ENCODE measurements at places on chromosomes 2 and 18.
A peak's percentile ranks its signal among the peaks of the same experiment; 100 is the strongest.

DNA sequence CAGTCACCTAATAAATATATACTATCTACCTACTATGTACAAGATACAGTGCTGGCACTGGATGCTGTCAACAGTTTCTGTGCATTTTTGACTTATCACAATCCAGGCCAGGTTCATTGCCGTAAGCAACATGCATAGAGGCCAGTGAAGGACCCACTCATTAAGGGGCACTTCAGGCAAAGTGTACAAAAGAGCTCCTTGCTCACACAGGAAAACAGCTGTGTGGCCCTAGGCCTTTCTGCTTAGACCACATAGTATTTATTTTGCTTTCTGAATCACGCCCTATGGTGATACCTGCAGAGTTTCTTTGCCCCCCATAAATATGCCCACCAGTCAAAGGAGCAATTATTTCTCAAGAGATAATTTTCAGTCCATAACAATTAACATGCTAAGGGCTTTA, 39.6 kb upstream of the STAT4 start:
- DNase-seq, result no peak

DNA sequence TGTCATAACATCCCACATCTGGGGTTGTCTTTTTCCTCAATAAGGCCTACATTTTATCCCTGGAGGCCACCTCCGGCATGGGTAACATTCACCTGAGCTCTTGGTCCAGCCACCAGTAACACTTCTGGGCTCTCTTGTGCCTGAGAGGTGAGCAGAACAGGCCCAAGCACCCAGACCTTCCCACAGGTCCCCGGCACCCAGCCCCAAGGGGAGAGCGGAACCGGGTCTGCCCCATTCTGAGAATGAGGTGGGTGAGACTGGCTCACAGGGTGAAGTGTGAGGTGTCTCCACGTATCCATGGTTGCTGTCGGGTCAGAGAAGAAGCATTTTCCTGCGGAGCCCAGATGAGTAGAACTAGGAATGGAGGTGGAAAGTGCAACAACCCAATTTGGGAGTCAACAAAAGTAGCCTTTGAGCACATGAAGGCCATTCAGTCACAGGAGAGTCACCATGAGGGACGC, 496.7 kb upstream of the MYT1L start:
- no peak for DNase-seq

DNA sequence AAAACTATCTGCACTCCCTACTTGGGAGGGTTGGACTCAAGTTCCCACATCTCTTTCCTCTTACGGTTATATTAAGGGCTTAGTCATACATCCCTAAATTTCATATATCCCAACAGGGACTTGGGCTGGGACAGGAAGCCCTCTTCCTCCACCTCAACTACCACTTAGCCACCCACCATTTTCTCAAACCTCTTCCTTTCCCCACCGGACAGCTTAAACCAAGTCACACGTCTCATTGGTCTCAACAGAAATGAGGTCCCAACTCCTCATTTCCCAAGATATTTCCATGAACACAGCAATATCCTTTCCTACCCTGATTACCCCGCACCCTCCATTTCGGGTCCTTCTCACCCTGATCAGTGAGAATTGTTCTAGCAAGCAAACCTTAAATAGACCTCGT, 736 bp downstream of the ZSCAN30 start:
- DNase-seq, result no peak

- no peak for DNase-seq
Measured at GRCh38 chr2:165070076-165070475, 114.8 kb upstream of the SLC38A11 start.

GRCh38 chr2:115163572-115163971, 721.1 kb downstream of the DPP10 start:
- no peak for DNase-seq

DNA sequence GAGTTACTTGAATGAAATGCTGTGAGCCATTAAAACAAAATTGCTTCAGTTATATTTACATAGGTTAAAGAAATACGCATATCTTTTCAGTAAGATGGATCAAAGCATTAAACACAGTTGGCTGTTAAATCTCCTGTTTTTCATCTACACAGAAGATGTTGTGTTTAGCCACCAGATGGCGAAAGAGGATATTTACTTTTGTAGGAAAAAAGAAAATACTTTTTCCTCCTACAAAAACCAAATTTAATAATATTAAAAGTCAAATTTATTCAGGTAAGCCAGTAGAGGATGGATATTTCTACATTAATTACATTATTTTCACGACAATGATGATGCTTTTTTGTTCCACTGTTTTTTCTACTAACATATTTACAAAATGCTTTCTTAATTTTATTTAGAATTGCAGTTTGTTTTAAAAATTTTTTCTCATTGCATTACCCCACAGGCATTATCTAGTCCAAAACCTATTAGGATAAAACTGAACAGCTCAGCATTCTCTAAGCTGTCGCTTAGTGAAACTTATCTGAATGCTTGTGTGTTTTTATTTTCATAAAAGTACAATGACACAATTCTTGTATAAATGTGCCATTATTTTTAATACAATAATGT, 173.7 kb downstream of the ASXL3 start:
- no peak for DNase-seq

GRCh38 chr2:121480826-121481225, 49.9 kb upstream of the RNU4ATAC start:
- no peak for DNase-seq

- DNase-seq, result no peak
Measured at GRCh38 chr2:145615626-145616025, 1095.7 kb upstream of the ZEB2 start.

- peak; percentile 86 for DNase-seq
Measured at GRCh38 chr2:27756544-27757498, 14.7 kb upstream of the MRPL33 start.

DNA sequence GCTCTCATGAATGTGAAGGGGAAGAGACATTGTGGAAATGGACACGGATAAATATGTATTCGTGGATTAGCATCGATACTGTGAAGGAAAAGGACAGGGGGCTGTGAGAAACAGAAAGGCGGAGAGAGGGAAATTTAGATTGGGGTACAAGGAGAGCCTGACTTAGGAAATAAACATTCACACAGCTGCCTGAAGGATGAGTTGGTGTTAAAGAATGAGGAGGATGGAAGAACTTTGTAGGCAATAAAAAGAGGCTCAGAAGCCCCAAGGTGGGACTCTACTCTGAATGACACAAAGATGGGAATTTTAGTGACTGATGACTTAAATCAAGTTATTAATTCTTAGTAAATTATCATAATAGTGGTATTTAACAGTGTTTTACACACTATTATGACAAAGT, 10.1 kb downstream of the MYO1B start:
- no peak for DNase-seq

GRCh38 chr2:10774394-10774793, 38.2 kb downstream of the PDIA6 start:
- no peak for DNase-seq

GRCh38 chr2:182015334-182016109, 29.9 kb downstream of the PPP1R1C start:
- no peak for DNase-seq

GRCh38 chr18:80194874-80195570, 52.3 kb downstream of the PARD6G start:
- no peak for DNase-seq

GRCh38 chr18:48877941-48878340, 72.8 kb downstream of the SMAD7 start:
- DNase-seq, result peak; percentile 49

DNA sequence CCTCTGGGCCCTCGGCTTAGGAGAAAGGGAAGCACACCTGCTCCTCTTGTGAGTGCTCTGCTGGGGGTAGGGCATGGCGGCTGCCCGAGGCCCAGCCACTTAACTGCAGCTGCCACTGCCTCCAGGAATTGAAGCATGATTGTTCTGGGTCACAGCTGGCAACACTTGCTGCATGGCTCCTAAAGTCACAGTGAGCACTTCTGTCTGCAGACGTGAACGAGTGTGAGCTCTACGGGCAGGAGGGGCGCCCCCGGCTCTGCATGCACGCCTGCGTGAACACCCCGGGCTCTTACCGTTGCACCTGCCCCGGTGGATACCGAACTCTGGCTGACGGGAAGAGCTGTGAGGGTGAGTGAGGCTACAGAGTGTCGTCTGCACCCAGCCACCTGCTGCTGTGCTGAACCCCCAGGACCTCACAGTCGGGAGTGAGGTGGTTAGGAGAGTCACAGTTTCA, 44.4 kb downstream of the FBLN7 start:
- no peak for DNase-seq

DNA sequence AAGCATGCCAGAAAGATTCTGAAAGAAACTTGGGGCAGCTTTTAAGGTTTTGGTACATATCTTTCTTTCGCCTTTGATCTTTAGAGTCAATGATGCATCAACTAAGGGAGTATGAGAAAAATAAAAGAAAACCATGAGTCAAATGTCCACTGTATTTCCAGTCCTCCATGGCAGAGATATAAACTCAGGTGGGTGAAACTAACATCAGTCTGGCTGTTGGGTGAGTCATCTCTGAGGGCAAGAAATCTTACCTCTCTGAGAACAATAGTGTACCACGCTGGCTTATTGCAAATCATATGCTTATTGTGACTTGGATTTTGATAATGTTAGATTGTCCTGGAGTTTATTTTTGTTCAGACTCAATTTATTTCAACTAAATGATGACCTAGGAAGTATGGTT, 521.0 kb downstream of the PLCL1 start:
- DNase-seq, result no peak

- DNase-seq, result no peak
Measured at GRCh38 chr2:133953524-133953923, 300.3 kb upstream of the MGAT5 start.

DNA sequence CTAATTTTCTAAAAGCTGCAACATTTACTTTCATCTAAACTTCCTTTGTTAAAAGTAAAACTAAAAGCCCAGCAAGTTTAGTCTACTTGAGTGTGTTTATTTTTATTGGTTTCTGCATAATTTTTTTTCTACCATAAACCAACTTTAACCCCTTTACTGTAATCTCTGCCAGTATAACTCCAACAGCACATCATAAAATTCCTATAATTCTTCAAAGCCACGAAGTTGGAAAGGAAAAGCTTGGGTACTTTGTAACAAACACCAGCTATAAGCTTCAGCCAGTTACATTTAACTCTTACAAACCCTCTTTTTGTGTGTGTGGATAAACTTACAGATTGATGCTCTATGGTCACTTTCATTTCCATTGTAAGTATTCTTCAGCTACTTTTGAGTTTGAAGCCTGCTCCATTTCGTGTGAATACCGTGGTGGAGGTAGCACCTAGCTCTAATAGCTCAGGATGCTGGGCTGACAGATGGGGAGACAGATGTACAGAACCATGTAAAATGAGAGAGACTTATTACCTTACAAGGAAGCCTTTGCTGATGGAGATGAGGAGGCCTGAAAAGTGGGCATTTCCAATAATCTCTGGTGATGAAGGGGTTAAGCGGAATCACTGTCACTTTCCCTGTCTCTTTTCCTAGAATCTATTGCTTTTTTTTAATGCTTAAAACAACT, 42.5 kb downstream of the ZEB2 start:
- no peak for DNase-seq

GRCh38 chr2:1226766-1227165, 186.5 kb upstream of the TPO start:
- DNase-seq, result no peak

DNA sequence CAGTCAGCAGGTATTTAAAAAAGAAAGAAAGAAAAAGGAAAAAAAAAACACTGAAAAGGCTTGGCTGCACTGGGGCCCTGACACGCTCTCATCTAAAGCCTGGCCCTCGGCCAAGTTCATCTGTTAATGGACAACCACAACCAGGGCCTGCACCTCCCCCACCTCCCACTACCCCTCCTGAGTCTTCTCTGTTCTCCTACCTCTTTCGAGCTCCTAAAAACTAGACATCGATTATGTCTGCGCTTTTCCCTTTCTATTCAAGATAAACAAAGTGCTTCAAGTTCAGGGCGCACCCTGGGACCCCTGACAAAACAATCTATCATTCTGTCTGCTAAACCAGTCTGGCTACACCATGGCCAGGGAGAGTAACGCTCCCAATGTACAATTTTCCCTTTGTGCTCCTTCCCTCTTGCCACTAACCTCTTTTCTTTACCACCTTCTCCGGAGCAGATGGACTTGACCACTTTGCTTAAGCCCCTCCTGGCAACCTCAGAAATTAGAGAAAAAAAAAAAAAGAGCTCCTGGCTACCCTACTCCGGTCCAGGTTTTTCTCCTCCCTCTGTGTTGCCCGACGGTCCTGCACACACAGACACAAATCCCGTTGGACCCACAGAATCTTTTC, 22.7 kb downstream of the BCL11A start:
- no peak for DNase-seq

DNA sequence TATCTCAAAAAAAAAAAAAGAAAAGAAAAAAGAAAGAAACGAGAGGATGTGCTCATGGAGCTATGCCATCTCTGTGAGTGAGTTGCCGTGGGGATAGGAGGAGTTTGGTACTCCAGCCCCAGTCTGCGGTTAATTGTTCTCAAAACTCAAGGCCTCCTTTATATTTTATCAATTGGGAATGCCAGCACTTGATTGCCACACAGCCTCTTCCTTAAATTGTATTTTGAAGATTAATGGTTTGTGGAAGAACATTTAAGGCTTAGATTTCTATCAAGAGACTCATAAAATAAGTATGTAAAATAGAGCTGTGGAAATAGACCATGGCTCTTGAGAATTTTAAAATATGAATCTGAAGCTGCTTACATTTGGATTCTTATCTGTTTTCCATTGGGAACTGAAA, 29.8 kb downstream of the KCNE4 start:
- peak; percentile 66 for DNase-seq

DNA sequence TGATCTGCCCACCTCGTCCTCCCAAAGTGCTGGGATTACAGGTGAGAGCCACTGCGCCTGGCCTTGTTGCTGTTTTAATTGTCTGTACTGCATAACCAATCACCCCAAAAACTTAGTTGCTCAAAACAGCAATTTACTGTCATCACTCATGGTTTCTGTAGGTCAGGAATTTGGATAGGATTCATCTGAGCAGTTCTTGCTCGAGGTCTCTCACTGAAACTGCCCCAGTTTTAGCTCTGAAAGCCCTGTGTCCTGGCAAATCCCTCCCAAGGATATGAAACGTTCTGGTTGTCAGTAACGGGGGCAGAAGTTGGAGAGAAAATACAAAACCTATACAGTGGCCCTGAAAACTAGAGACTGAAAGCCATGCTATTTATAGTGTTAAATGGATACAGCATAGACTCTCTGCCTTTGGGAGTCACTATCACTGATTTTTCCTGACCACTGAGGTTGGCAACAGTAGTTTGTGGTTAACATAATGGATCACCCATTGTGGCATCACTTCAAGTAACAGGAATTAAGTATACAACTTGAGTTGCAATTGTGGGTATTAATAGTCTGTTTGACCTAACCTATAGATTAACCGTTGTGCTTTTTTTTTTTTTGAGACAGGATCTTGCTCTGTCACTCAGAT, 27.2 kb upstream of the ERICH2 start:
- DNase-seq, result no peak

- DNase-seq, result no peak
Measured at GRCh38 chr2:14967729-14968128, 335.2 kb downstream of the LRATD1 start.

- no peak for DNase-seq
Measured at GRCh38 chr18:12329125-12329698, 21.2 kb downstream of the TUBB6 start.

DNA sequence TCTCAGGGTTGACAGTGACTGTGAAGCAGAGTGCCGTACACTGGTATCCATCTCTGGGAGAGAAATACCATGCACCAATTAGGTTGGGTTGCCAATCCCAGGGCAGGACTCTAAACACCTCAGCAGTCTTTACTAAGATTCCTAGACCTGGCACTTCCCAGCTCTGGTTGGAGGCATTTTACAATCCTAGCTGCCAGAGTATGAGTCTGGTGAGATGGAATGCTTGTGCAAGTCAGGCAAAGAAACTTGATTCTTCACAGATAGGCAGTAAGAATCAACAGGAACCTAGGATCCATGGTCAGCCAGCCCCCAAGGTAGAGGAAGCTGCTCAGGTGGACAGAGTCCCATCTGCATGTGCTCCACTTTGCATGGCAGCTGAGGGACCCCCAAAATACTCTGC, 6.0 kb upstream of the UGT1A5 start:
- DNase-seq, result no peak

Measured in tibial artery (tissue), 4 donors.